ENCODE measurements at places on chromosomes 12 and 14. TPM values are rescaled to one million over a fixed set of nuclear protein-coding genes. Genes with fewer than 3 reads are reported as not detected.

Gene SMOC1
- total RNA-seq = 75.6 TPM

Gene ACSS3
- 47.4 TPM for total RNA-seq

Gene SOX5
- total RNA-seq = 32.2 TPM

Gene ZNF891
- 0.78 TPM for total RNA-seq

Gene OR4K2
- not detected for total RNA-seq

Gene WNT1
- total RNA-seq = not detected

Gene MSI1
- total RNA-seq = not detected

Gene BAZ1A
- 10.6 TPM for total RNA-seq

Gene NTF3
- 4.6 TPM for total RNA-seq

Gene JPH4
- total RNA-seq = 0.10 TPM

Gene ANKRD33
- total RNA-seq = not detected

Gene NTN4
- total RNA-seq = 20.7 TPM

Gene RTN1
- 0.65 TPM for total RNA-seq

Gene MYH7
- not detected for total RNA-seq

Gene CABP1
- 0.10 TPM for total RNA-seq

Gene ITGA7
- 16.9 TPM for total RNA-seq

Gene CCDC88C
- 4.1 TPM for total RNA-seq

Gene KRT6B
- not detected for total RNA-seq

Gene INSM2
- not detected for total RNA-seq

Gene ART4
- 27.5 TPM for total RNA-seq

Gene NEDD1
- 3.1 TPM for total RNA-seq

Gene AKAP6
- total RNA-seq = 7.2 TPM

Gene TAS2R43
- not detected for total RNA-seq

Gene C12orf50
- total RNA-seq = 0.05 TPM

Gene KRT74
- total RNA-seq = not detected

Gene ASIC1
- 0.28 TPM for total RNA-seq

Gene PLEKHD1
- not detected for total RNA-seq

Gene KRT1
- total RNA-seq = not detected

Gene SLC4A8
- total RNA-seq = 0.35 TPM

Gene GYS2
- 40.9 TPM for total RNA-seq

Measured in left lobe of liver (tissue), 2 donors.